Astrocyte of the hippocampus (primary cell): ENCODE measurements at places on chromosomes 13 and 19.

GRCh38 chr13:92769046-92769445, 457.6 kb upstream of the GPC6 start:
- DNase-seq = no peak

DNA sequence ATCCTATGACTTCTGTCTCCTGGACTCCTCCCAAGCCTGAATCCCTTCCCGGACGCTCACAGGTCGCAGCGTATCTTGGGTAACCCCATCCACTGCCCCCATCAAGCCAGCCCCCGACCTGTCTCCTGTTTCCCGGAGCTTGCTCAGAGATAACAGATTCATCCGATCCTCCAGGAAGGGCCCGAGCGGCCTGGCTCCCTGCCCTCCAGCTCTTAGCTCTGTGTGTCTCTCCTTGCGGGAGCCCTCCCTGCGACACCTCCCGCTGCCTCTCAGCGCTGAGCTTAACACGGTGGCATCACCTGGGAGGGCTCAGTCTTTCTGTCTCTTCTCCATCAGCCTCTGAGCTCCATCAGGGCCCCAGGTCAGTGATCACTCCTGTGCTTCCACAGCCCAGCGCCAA, 4.3 kb upstream of the TMEM255B start:
- DNase-seq = no peak

- DNase-seq = no peak
Observed at GRCh38 chr13:38990693-38991092, at the start of gene STOML3. TSS of gene STOML3 (minus strand) at chr13:38990831. CDS start at chr13:38990721, 110 bp downstream.

DNA sequence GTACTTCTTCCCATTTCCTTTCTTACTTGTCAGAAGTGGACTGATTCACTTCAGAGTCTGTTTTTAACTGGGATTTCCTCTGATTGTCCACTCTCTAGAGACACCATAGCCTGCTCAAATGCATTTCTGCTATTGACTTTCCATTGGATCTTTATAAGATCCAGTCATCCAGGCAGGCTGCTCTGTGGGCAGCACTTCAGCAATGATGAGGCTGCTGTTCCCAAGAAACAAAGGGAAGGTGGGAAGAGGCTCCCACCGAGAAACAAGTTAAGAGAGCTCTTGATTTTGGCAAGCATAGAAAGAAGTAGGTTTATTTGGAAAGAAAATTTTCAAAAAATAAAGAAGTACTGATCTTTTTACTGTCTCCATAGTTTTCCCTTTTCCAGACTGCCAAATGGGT, 125.8 kb upstream of the STARD13 start:
- no peak for DNase-seq

DNA sequence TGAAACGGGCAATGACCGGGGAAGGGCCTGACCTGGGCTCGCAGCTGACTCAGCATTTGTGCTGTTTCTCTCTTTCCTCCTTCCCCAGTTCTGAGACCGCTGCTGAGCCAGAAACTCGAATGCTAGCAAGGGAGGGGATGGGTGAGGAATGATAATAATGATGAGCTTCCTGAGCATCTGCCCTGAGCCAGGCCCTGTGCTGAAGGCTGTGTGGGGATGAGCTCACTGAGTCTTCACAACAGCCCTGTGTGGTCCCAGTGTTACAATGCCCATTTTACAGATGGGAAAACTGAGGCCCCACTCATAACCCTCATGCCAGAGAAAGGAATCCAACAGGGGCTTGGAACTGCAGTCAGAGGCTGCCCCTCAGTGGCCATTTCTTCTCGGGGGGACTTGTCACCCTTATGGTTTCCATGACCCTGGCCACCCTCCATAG, 8.1 kb downstream of the SULT2B1 start:
- no peak for DNase-seq

GRCh38 chr19:5587661-5588060, 19.9 kb upstream of the TINCR start:
- no peak for DNase-seq

DNA sequence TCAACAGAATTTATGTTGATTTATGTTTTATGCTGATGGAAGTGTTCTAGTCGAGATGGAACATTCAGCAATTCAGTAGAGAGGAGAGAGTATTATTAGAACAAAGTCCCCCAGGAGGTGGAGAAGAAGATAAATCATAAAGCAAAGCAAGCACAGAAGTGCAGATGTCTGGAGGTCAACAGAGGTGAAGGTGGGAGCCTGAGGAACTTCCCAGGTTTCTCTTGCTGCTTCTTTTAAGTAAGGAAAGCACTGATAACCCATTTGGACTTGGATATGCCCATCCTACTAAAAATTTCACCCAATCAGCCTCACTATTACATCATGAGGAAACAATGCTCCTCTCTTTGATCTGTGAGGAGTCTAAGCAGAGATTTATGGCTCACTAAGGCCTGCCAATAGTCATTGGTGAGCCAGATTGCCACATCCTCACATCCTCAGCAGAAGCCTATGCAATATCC, 98.8 kb downstream of the EPSTI1 start:
- DNase-seq = peak; percentile 23

DNA sequence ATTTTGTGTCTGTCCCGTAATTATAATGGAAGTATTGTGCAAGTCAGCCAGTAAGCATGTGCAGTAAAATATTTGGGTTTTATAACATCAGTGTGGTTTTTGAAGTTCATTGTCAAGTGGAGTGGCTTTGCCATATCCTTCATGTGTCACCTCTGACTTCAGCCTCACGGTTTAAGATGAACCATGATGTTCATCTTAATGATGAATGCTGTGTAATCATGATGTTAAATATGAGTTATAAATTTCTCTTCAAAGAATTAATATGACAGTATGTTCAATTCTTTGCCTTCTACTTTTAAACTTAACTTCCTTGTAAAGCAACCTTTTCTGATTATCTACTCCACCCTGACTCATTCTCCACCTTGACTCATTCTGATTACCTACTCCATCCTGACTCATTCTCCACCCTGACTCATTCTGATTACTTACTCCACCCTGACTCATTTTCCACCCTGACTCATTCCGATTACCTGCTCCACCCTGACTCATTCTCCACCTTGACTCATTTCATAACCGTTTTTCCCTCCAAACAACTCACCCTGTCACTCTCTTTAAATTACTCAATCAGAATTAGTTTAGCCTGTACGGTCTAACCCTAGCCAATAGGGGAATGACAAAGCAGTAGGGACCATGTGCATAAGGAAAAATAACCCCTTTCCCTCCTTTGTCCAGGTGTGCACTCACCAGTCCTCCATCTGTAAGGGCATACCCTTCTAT, 50.3 kb upstream of the ANKRD10 start:
- peak; percentile 61 for DNase-seq

- DNase-seq = no peak
Observed at GRCh38 chr13:94332359-94333096, 147.0 kb downstream of the DCT start.

- DNase-seq = no peak
Observed at GRCh38 chr19:245457-245856, 45.7 kb downstream of the PLPP2 start.

DNA sequence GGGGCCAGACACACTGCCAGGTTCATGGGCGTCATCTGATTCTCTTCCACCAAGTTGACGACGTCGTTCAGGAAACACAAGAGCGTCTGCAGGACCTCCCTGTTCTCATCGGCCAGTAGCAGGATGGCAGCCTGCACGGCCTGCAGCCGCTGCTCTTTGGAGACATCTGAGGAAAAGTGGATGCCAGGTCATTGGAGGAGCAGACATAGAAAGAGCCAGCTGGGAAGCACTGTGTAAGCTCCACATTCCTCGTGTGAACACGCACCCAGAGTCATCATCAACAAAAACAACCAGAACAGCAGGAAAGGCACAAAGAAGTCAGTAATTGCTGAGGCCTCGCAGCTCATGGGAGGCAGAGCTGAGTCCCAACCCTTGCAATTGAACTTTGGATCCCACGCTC, 96.5 kb downstream of the KL start:
- DNase-seq = no peak

DNA sequence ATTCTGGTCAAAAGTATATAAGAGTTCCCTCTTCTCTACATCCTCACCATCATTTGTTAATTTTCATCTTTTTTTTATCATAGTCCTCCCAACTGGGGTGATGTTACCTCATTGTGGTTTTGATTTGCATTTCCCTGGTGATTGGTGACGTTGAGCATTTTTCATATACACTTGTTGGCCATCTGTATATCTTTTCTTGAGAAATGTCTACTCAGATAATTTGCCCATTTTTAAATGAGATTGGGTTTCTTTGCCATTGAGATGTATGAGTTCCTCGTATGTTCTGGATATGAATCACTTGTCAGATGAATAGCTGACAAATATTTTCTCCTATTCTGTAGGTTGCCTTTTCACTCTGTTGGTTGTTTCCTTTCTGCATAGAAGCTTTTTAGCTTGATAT, 2.4 kb downstream of the CD33 start:
- no peak for DNase-seq

- DNase-seq = no peak
Observed at GRCh38 chr13:77991003-77991402, 72.4 kb upstream of the EDNRB start.

GRCh38 chr19:1076951-1077350, 10.0 kb downstream of the ARHGAP45 start:
- DNase-seq = no peak

DNA sequence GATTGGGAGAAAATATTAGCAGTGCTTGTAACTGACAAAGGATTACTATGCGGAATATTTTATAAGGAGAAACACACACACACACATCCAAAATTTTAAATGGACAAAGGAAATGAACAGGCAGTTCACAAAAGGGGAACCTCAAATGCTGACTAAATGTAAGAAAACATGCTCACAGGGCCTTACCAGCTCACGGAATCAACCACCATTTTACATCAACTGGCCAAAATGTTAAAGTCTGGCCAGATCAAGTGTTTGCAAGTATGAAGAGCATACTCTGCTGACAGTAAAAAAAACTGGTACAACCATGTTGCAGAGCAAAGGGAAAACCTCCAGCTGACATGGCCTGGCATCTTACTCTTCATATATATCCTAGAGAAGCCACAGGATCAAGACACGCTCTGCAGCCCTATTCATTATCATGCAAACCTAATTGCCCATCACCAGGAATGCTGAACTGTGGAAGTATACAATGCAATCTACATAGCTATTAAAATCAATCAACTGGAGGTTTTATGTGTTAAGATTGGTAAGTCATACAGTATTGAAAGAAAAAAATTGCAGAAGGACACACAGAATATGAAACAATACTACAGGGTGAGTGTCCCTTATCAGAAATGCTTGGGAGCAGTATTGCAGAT, 124.4 kb downstream of the RNF17 start:
- no peak for DNase-seq

- DNase-seq = no peak
Observed at GRCh38 chr19:50505856-50506611, 5.0 kb downstream of the JOSD2 start.

DNA sequence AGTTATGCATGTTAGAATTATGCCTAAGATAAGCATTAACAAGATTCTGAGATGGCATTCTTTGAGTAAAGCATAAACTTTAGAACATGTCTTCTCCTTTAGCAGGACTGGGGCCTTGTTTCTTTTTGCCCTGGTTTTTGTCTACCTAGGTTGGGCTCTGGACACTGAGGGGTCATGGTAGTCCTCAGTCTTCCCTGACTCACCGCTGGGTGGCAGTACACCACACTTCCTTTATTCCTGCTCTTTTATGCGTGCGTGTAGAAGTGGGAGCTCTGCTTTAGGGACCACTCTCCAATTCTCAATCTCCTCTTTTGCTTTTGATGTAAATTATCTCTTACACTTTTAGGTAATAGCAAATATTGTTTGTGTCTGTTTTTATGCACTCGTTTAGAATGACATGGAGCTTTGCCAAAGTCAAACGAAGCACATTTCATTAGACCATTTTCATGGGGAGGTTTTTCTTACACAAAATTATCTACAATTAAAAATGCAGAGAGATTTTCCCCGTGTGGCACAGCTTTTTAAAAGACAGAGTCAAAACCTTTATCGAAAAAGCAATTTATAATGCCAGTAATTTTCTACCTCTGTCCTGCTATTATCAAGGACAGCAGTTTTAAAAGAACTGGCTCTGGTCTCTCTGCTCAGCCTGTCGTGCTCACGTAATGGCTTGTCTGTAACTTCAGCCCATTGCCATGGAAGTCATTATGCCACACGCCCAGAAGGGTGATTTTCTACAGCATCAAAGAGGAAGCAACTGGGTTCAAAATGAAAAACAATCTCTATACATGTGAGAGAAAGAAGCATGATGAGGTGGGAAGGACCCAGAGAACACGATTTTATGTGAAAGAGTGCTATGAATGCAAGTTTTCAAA, 413.9 kb downstream of the COG6 start:
- DNase-seq = peak; percentile 80

GRCh38 chr13:29547153-29547552, 48.3 kb downstream of the SLC7A1 start:
- DNase-seq = no peak

GRCh38 chr13:83557845-83558244, 324.4 kb downstream of the SLITRK1 start:
- no peak for DNase-seq

DNA sequence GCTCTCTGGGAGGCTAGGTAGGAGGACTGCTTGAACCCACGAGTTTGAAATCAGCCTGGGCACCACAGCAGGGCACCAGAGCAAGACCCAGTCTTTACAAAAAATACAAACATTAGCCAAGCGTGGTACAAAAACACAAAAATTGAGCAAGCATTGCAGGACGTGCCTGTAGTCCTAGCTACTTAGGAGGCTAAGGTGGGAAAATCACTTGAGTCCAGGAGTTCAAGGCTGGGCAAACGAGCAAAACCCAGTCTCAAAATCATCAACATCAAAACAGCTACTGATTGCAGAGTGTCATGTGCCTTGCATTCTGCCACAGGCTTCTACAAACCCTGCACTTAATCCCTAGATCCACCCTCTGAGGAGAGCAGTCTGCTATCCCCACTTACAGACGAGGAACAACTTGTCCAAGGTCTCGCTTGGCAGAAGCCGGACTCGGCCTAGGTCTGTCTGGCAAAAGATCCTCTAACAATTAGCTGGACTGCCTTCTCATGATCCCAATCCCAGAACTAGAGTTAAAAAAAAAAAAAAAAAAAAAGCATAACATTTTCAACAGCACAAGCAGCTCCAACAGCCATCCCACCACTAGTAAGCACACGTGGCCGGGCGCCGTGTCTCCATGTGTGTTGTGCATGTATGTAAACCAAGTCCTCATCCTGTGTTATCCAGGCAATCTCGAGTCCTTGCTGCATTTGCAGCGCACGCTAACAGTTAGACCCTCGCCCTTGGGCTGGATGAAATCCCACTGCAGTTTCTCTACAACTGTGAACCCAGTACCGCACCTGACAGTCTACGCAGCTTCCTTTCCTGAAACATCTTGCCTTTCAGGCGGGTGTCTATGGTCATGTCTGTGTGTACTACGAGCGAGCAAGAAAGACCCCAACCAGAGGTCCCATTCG, 2.0 kb downstream of the PPP6R1 start:
- no peak for DNase-seq

- peak; percentile 66 for DNase-seq
Observed at GRCh38 chr13:29532821-29533220, 62.7 kb downstream of the SLC7A1 start.

DNA sequence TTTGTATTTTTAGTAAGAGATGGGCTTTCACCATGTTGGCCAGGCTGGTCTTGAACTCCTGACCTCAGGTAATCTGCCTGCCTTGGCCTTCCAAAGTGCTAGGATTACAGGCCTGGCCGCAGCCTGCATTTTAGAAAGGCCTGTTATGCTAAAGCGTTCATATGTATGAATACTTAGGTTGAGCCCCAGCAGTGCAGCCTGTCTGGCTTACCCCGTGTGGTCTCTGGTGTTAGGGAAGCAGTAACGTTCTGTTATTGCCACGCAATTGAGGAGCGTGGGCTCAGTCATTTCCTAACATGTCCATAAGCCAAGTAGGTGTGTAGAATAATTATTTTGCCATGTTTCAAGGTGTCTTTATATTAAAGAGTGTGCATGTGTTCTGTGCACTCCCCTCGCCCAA, 14.3 kb downstream of the HNRNPM start:
- no peak for DNase-seq

- DNase-seq = peak; percentile 95
Observed at GRCh38 chr19:5436106-5436947, 18.9 kb upstream of the ZNRF4 start.
